ENCODE measurements at places on chromosomes 1 and 21. TPM values are rescaled to one million over a fixed set of nuclear protein-coding genes. Genes with fewer than 3 reads are reported as not detected.

- no peak for DNase-seq
- H3K27ac ChIP-seq: no peak overlapping the region
- H3K27me3 ChIP-seq: no peaks in the 10 kb centered on the region
- no peak overlapping the region for H3K4me3 ChIP-seq
- peaks cover 3% of the 10 kb centered on the region for H3K4me1 ChIP-seq
Measured at GRCh38 chr1:52192436-52192835, 50.5 kb downstream of the ZFYVE9 start.

- H3K4me3 ChIP-seq: no peak overlapping the region
- peaks cover 50% of the 10 kb centered on the region for H3K27me3 ChIP-seq
- no peaks in the 10 kb centered on the region for H3K4me1 ChIP-seq
Measured at GRCh38 chr21:41242238-41242829, 74.3 kb upstream of the FAM3B start.

The FAM110D gene
- total RNA-seq: not detected

DNA sequence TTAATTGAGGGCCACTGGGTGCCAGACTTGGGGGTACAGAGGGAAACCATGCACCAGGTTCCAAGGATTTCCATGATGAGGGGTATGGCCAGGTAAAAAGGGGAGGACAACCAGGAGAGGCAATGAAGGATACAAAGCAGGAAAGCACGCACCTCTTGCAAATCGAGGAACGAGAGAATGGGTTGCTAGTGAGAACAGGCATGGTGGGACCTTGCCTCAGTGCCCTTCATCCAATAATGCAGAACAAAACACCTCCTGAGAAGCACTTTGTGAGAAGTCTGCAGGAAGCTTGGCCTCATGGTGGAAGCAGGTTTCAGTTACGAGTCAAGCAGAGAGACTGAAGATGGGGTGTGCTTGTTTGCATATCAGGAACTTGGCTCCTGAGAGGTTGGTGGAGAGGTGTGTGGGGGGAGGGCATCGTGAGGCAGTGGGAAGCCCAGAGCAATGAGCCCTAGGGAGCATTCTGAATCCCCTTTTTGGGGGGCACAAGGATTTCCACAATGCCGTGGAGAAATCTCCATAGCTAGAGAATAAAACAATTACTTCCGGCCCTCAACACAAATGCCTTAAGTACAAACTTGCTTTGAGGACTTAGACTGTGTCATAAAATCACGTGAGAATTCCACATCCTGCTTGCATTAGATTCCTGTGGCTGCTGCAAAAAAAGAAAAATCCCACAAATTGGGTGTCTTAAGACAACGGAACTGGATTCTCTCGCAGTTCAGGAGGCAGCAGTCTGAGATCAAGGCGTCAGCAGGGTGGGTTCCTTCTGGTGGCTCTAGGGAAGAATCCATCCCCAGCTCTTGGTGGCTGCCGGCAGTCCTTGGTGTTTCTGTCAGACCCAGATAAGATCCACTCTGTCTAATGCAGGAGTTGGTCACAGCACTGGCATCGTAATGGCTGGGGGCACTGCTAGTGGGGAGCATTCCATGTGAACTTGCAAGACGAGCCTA lies 54.9 kb upstream of the BACE2 start:
- peak overlapping the region; percentile 70 for H3K27ac ChIP-seq
- H3K27me3 ChIP-seq: peaks cover 8% of the 10 kb centered on the region
- no peak for DNase-seq
- H3K4me1 ChIP-seq: peaks cover 10% of the 10 kb centered on the region
- no peaks in the 10 kb centered on the region for H3K36me3 ChIP-seq

GRCh38 chr1:100530880-100531487 lies 7.0 kb upstream of the GPR88 start:
- H3K27ac ChIP-seq: peak overlapping the region; percentile 57
- no peak for DNase-seq
- H3K27me3 ChIP-seq: peaks cover 14% of the 10 kb centered on the region
- H3K36me3 ChIP-seq: peaks cover 5% of the 10 kb centered on the region
- peak overlapping the region; percentile 45 for H3K4me3 ChIP-seq
- H3K4me1 ChIP-seq: peaks cover 41% of the 10 kb centered on the region

Measured in T-helper 17 cell (primary cell).